Neural crest cell (in vitro differentiated cells): ENCODE measurements at places on chromosomes 5 and 9. TPM values are rescaled to one million over a fixed set of nuclear protein-coding genes. Genes with fewer than 3 reads are reported as not detected.

DNA sequence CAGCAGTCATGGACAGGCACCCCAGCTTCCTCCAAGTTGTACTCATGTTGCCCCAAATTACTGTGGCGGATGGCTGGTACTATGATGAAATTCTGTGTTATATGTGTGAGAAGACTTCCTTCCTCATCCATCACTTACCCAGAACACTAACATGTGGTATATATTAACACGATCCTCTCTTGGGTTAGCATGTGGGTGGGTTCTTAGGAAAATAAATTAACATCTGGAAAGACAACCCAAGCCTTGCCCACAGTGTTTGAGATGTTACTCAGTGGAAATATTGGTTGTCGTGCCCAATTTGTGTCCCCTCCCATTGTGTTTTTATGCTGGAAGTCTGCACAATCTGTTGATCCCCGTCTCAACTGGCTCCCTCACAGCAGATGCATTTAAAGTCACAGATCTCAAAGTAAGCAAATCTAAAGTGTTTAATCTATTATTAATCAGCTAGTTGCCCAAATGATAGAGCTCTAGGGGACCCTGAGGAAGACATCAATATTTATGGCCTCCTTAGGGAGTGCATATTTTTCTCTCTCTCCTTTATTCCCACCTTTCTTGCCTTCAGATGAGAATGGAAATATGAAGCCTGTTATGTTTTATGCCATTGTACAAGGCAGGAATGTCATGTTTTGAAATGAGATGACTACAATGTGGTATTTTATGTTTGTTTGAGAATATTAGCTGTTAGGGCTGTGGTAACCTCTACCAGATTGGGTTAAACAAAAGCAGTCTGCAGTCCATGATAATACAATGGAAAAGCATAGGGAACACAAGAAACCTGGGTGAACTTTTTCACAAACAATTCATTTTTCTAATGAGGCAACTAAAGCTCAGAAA is 93.9 kb downstream of the GRIA1 start:
- no peak for DNase-seq

GRCh38 chr5:72467461-72467860 is 39.7 kb downstream of the ZNF366 start:
- no peak for DNase-seq

DNA sequence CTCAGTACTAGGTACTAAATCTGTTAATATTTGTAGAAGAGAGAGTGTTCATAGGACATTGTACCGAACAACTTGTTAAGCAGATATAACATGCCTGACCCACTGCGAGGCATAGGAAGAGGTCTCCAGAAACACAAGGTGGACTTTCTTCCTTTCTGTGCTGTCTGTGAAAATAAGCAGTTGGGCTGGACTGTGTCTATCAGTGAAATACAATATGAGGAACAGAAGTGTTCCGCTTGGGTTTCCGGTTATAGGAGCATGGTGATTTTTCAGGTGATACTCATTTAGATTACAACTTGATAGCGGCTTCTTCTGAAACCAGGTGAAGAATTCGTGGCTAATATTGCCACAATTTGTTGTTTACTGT is 60.9 kb upstream of the TLR4 start:
- no peak for DNase-seq

DNA sequence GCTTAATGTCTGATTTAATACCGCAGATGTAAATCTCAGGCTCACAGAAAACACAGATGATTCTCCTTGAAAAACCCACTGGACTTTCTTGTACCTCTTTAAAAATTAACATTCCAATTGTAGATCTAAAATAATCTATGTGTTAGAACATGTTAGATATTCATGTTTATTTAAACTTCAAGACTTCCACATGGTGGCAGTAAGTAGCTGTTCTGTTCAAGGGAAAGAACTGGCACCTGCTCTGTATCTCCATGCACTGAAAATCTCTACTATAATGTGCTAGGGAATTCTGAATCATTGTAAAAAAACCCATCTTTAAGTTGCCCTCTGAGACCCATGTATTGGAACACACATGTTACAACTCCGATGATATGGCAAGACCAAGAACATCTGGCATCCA is 366.9 kb downstream of the DMRTA1 start:
- DNase-seq = no peak

GRCh38 chr9:21455320-21455719 is 15.1 kb downstream of the IFNA1 start:
- no peak for DNase-seq

DNA sequence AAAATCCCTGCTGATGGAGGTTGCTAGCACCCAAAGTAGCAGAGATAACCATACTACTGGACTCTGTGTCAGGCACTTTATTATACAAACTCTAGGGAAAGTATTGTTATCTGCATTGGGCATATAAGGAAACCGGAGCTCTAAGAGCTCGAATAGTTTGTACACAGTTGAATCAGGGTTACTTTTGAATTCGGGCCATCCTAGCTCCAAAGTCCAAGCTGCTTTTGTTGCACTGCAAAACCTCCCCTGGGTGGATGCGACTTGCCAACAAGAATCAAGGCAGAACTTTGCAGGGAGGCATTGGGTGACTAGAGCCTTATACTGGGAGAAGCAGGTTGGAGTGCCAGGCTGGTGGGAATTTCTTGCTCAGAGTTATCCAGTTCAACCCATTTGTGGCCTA is 435.1 kb downstream of the SPATA31D1 start:
- DNase-seq = no peak

GRCh38 chr5:180159756-180160155 is 49.3 kb downstream of the RASGEF1C start:
- DNase-seq = no peak

DNA sequence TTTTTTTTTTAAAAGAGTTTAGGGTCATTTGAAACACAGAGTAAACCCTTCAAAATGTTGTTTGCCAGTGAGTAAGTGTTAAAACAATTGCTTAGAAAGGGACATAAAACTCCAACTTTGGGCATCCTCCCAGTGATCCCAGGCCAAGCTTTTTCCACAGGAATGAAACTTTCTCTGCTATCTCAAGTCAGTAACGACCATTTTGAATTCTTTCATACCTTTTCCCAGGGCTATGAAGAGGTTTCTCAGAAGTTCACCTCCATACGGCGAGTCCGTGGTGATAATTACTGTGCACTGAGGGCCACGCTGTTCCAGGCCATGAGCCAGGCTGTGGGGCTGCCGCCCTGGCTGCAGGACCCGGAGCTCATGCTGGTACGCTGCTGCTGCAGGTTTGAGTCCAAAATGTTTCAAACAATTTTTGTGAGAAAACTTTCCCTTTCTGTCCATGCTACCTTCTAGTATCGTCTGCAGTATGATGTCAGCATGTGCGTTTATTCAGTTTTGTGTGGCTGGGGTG is 16.8 kb downstream of the OTULIN start:
- no peak for DNase-seq

GRCh38 chr5:31768784-31769183 is 129.9 kb downstream of the PDZD2 start:
- DNase-seq = no peak

- no peak for DNase-seq
Observed at GRCh38 chr5:154236011-154236410, 45.5 kb downstream of the GALNT10 start.

Gene PDLIM7
- total RNA-seq = 129 and 147 TPM in 2 replicates

Gene BTNL8
- not detected in 2 replicates for total RNA-seq
